Suprapubic skin (tissue), 4 donors: ENCODE measurements at places on chromosomes 16 and 17. TPM values are rescaled to one million over a fixed set of nuclear protein-coding genes. Genes with fewer than 3 reads are reported as not detected.

The MARVELD3 gene
- total RNA-seq: 10.2 TPM

The ERN2 gene
- 2.8 TPM for total RNA-seq

The CD300LG gene
- total RNA-seq: 7.0 TPM

The PDILT gene
- not detected for total RNA-seq

The PIRT gene
- total RNA-seq: 0.91 TPM

The SLC39A11 gene
- total RNA-seq: 45.2 TPM

The APOH gene
- total RNA-seq: not detected

The TOP2A gene
- total RNA-seq: 26.2 TPM

The IL34 gene
- 96.5 TPM for total RNA-seq

The HSD17B1 gene
- total RNA-seq: 2.6 TPM

The GFER gene
- total RNA-seq: 7.0 TPM

The AGRP gene
- not detected for total RNA-seq

The FASN gene
- total RNA-seq: 435 TPM

The FSCN2 gene
- 0.52 TPM for total RNA-seq

The OSGIN1 gene
- total RNA-seq: 2.2 TPM

The SDR42E2 gene
- total RNA-seq: not detected

The TNK1 gene
- total RNA-seq: 15.3 TPM

The NLE1 gene
- 16.1 TPM for total RNA-seq

The KRT24 gene
- not detected for total RNA-seq

The RTN4RL1 gene
- total RNA-seq: 24.8 TPM

The LRRC75A gene
- total RNA-seq: 0.99 TPM

The KRT12 gene
- total RNA-seq: not detected

The KRT31 gene
- total RNA-seq: 70.8 TPM
